ENCODE measurements at places on chromosomes 16 and 17. TPM values are rescaled to one million over a fixed set of nuclear protein-coding genes. Genes with fewer than 3 reads are reported as not detected.

- H3K4me1 ChIP-seq: peaks cover 3% of the 10 kb centered on the region
- H3K4me3 ChIP-seq: no peak overlapping the region
- peaks cover 42% of the 10 kb centered on the region for H3K27me3 ChIP-seq
- H3K36me3 ChIP-seq: no peaks in the 10 kb centered on the region
These were observed 20.7 kb upstream of the BCAR1 start for GRCh38 chr16:75272097-75272551.

GRCh38 chr16:68993885-68994284, 111.6 kb upstream of the HAS3 start:
- H3K4me3 ChIP-seq: no peak overlapping the region
- no peaks in the 10 kb centered on the region for H3K4me1 ChIP-seq
- no peaks in the 10 kb centered on the region for H3K27me3 ChIP-seq
- peaks cover 12% of the 10 kb centered on the region for H3K36me3 ChIP-seq

DNA sequence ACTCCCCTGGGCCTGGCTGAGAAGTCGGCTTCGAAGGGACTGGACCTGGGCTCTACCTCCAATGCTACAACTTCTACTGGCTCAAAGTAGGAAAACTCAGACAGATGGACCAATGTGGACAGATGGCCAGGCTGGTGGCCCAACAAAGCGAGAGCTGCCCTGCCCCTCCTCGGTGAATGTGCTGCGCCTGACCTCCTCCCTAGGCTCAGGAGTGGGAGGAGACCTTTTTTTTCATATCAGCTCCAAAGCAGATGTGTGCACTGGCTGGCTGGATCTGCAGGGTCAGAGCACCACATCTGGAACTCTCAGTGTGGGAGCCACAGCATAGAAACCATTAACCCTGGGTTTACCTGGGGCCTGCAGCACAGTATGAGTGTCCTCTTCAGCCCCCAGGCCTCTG, 20.8 kb downstream of the ATP6V0D1 start:
- H3K36me3 ChIP-seq: no peaks in the 10 kb centered on the region
- DNase-seq: no peak
- H3K27ac ChIP-seq: no peak overlapping the region
- H3K4me1 ChIP-seq: peaks cover 20% of the 10 kb centered on the region

DNA sequence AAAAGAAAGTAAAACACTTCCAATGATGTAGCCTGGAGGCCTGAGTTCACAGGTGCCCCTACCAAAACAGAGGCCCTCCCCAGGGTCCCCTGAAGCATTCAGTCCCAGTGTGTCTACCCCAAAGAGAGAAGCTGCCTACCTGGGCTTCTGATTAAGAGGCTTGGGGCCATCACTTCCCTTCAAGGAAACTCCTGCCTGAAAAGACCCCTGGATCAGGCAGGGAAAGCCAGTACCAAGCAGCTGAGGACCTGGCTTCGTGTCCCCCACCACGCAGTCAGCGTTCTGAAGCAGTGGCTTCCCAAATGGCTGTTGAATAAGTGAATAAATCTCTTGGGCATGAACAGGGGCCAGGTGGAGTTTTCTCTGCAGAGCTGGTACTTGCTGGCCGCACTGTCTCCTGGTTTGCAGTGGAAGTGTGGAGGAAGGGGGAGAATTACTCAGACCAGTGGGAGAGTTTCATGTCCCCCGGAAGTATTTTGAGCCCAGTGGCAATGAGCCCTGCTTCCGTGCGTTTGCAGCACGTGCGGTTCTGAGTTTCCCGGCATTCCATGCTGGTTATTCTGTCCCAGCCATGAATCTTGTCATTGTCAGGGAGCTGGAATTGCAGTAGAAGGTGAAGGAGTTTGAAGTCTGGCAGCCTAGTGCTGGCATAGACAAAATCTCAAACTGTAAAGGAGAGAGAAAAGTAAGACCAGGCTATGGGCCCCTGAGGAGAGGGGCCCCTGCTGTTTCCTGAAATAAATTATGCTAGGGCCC, 27.0 kb downstream of the RMI2 start:
- no peak for DNase-seq
- no peak overlapping the region for H3K27ac ChIP-seq
- no peak overlapping the region for H3K4me3 ChIP-seq
- no peaks in the 10 kb centered on the region for H3K27me3 ChIP-seq
- H3K36me3 ChIP-seq: peaks cover 4% of the 10 kb centered on the region
- H3K4me1 ChIP-seq: peaks cover 11% of the 10 kb centered on the region

DNA sequence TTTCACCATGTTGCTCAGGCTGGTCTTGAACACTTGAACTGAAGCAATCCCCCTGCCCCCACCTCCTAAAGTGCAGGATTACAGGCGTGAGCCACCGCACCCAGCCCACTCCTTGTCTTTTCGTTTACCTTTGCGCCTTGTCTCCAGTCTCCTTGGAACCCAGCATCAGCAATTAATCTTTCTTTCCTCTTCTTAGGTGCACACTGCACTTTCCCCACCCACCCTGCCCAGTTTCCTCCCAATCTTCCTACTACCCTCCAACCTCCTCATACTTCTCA, 1.5 kb upstream of the CLDN7 start:
- no peaks in the 10 kb centered on the region for H3K36me3 ChIP-seq
- peaks cover 22% of the 10 kb centered on the region for H3K4me1 ChIP-seq
- DNase-seq: no peak
- peak overlapping the region; percentile 60 for H3K27ac ChIP-seq

GRCh38 chr17:1503699-1504098, 11.2 kb upstream of the MYO1C start:
- H3K4me3 ChIP-seq: no peak overlapping the region
- no peak overlapping the region for H3K27ac ChIP-seq
- no peak for DNase-seq
- H3K27me3 ChIP-seq: no peaks in the 10 kb centered on the region
- H3K36me3 ChIP-seq: peaks cover 12% of the 10 kb centered on the region

HOXB7 gene
- 1.0 TPM for total RNA-seq

KCNJ16 gene
- total RNA-seq: not detected

ACOX1 gene
- 30.2 TPM for total RNA-seq

PLA2G10 gene
- not detected for total RNA-seq

Data from activated naive CD8-positive, alpha-beta T cell treated with anti-CD3 and anti-CD28 coated beads, Interleukin-2, amount 10 ng/mL, durations not matched to agents 7 days and 5 days (primary cell).